ENCODE measurements at places on chromosomes 4 and X.

GRCh38 chr4:59712470-59712869 lies 1487.7 kb upstream of the ADGRL3 start:
- DNase-seq: no peak

DNA sequence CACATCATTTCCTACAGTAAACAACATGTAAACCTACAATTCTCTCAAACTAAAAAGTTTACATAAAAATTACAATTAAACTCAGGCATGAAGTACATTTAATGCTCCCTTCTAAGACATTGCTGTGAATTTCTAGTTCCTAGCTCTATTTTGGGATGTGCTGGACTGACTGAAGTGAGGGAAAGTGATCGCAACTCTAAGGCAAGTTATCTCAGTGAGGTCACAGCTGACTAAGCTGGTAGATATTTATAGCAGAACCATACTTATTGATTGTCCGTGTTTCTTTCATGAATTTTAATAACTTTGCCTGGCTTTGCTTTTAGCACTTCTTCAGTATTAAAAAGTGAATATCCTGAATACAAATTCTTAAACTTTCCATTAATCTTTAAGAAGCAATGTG lies 570.4 kb upstream of the GALNTL6 start:
- no peak for DNase-seq

GRCh38 chrX:38473701-38474100 lies 87.6 kb upstream of the TSPAN7 start:
- DNase-seq: no peak

- DNase-seq: no peak
Measured at GRCh38 chr4:38924353-38924752, 56.7 kb downstream of the FAM114A1 start.

- peak; percentile 7 for DNase-seq
Measured at GRCh38 chr4:41541687-41542094, 3.7 kb downstream of the LIMCH1 start.

DNA sequence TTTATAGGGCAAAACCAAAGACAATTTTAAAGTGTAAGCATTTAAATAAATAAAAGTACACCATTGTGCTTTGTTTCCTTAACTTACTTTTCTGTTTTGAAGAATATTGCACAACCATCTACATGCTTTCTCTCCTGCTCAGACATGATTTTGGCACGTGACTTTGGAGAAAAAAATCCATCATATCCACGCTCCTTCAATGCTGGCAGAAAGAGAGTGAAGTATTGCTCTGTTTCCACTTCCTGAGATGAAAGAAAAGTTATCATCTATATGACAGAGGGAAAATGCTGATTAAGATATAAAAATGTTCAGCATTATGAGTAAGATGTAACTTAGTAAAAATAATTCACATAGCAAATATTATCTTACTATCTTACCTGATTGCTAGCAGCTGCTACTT lies 77.1 kb downstream of the CNOT6L start:
- DNase-seq: no peak

DNA sequence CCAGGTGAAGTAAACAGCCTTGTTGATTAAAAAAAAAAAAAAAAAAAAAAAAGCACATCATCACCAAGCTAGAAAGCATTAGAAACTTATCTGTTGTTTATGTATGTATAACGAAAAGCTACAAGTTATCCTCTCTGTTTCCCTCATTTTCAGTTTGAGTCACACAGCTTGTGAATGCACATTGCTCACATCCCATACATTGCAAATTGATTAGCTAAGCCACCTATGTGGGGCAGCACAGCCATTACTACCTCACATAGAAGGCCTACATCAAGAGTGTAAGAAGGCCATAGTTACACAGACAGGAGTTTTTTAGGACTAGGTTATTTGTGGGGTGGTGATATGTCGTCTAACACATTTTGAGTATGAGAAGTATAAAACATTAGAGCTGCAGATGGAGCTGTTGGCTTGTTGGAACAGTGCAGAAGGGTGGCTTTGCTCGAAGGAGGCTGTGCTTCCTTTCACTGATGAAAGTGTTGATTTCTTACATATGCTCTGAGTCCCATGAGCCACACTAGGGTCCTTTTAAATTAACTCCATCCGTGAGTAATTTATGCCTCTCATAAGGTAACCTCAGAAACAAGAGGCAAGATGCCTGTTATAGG lies 431.6 kb downstream of the GABRG1 start:
- DNase-seq: no peak

- no peak for DNase-seq
Measured at GRCh38 chr4:186604124-186604807, 48.9 kb upstream of the MTNR1A start.

DNA sequence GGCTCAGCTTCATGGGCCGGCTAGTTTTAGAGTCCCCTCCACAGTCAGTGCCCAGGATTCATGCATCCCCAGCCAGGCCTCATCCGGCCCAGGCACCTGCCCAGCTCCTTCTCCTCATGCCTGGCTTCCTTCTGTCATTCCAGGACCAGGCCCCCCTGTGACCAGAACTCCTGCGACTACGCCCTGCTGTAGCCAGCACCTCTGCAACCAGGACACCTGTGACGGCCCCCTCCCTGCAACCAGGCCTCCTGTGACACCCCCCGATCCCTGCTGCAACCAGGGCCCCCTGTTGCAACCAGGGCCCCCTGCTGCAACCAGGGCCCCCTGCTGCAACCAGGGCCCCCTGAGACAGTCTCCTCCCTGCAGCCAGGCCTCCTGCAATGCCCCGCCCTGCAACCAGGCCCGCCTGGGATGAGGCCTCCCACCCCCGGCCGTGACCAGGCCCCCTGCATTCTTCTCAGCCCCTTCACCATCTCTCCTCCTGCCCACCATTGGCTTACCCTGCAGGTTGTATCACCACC lies 46.8 kb downstream of the HTRA3 start:
- no peak for DNase-seq

DNA sequence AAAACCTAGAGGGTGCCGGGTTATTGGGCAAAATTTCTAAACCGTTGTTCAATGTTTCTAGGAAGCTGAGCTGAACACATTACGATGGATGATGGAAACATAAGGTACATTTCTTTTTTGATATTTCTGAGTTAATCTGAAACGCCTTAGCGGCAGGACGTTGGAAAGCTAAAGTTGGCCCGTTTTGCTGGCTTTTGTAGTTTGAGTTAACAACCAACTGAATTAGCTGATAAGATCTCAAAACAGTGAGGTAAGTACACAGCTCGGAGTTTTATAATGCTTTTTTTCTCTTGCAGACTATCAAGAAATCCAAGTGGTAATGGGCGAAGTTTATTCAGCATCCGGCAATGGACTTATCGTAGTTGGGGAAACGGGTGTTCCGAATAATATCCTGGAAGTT lies 73.5 kb downstream of the PRSS12 start:
- no peak for DNase-seq

- DNase-seq: no peak
Measured at GRCh38 chrX:87525771-87526229, 8.2 kb downstream of the KLHL4 start.

DNA sequence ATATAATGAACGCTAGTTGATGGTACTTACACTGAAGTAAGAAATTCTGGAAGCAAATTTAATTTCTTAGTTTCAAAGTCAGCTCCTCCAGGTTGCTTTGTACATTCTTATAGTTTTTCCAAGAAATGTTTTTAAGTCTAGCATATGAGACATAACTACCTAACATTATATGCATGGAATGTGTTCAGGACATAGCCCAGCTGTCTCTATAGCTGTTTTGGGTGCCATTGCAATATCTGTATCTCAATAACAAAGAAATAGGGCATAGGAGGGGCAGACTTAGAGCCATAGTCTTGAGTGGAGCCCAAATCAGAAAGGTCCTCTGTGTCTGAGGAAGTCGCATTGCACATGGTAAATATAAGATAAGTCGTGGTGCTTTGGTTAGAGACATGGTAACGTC lies 143.4 kb downstream of the CBR4 start:
- DNase-seq: no peak

DNA sequence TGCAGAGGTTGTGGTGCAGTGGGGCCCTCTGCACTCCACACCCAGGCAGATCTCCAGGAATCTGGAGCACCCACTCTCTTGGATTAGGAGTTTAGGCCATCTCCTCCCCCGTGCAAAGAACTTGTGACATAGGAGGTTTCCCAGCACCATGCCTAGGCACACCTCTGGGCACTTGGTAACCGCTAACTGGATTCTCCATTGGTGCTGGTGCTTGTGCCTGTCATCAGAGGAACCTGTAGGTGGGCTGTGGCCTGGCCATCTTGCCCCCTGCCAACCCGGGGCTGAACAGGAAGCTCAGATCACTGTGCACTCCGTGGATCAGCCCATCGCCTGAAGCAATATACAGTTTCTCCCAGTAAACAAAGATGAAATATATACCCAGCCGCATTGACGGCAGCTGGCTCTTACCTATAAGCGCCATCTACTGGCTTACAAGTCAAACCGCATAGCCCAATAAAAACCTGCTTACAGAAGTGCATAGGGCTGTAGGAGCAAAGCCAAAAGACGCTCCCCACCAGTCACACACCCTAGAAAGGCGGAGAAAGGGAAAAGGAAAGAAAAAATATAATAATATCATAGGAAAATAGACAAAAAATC lies 19.1 kb upstream of the TEX13B start:
- DNase-seq: peak; percentile 39

- DNase-seq: no peak
Measured at GRCh38 chrX:43469391-43470054, 186.6 kb upstream of the MAOA start.

GRCh38 chr4:170049766-170050165 lies 23.6 kb upstream of the MFAP3L start:
- DNase-seq: no peak

DNA sequence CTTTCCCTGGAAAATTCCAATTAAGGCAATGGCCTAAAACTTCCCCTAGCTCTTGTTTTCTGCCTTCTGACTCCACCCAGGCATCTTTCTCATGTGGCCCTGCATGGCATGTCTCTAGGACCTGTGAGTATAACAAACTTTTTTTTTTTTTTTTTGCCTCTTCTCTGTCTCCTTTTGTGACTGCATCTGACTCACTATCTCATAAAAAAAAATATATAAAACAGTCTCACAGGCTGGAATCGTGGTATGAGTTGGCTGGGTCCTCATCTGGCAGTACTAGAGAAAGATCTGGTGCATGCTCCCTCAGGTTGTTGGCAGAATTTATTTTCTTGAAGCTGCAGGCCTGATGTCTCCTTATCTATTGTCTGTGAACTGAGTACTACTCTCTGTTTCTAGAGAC lies 313.9 kb downstream of the TECRL start:
- no peak for DNase-seq

GRCh38 chr4:121408-122084 lies 2.8 kb upstream of the ZNF718 start:
- peak; percentile 37 for DNase-seq

GRCh38 chrX:139039041-139039440 lies 327.5 kb upstream of the FGF13 start:
- no peak for DNase-seq

- no peak for DNase-seq
Measured at GRCh38 chr4:139847602-139848001, 182.0 kb downstream of the MGST2 start.

DNA sequence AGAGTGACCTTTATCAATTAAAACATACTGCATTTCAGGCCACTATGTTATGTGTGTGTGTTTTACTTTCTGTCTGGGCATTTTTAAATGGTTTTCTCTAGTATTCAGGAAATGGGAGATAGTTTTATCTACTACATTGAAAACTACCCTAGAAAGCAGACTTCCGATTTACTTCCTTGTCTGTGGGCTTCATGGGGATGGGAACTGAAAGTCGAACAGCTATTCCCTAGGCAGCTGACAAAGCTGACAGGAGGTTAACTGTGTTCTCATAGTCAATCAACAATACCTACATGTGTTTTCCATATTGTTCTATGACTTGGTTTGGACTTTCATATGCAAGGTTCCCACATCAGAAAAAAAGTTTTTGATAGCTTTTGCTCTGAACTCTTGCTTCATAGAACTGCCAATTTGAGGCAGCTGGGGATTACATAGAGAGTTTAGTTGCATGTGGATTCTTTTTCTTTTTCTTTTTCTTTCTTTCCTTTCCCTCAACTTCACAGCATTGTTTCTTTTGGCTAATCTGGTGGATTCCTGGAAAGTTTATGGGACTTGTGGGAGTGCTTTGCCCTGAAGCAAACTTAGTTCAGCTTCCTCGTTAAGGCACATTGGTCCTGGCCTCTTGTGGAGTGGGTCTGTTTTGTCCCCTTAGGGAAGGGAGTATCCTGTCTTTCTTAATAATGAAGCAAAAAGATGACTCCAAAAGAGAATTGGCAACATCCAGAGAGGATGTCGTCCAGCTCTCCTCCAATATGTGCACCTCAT lies 327.1 kb upstream of the GIMD1 start:
- DNase-seq: peak; percentile 8

GRCh38 chr4:71487344-71487920 lies 148.6 kb downstream of the SLC4A4 start:
- DNase-seq: no peak

- DNase-seq: no peak
Measured at GRCh38 chr4:150247184-150247583, 168.9 kb downstream of the DCLK2 start.

DNA sequence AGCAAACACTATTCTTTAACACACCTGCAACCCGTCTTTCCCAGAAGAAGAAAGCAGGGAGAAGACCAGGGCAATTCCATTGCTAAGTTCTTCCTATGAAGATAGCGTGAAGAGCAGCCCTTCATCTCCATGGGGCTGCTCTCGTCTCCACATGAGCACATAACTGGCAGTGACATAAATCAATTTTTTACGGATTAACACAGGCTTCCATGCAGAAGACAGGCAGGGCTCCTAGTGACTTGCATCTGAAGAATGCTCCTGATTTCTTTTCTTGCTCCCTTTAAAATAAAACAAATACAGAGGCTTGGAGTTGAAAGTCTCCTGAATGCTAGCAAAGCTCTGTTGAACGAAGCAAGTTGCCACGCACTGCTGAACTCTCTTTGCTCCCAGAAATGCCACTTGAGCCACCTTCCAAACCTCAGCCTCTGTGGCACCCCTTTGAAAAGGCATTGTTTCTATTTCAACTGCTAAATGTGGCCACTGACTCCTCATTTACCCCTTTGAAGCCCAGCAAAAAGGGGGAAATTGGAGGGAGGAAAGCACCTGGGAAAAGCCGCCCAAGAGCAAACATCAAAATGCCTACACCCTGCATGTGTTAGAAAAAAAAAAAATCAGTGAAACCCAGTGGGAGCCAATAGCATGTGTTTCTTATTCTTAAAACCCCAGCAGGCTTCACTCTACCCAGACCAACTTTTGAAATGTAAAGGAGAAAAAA lies 383.7 kb downstream of the IDS start:
- no peak for DNase-seq

DNA sequence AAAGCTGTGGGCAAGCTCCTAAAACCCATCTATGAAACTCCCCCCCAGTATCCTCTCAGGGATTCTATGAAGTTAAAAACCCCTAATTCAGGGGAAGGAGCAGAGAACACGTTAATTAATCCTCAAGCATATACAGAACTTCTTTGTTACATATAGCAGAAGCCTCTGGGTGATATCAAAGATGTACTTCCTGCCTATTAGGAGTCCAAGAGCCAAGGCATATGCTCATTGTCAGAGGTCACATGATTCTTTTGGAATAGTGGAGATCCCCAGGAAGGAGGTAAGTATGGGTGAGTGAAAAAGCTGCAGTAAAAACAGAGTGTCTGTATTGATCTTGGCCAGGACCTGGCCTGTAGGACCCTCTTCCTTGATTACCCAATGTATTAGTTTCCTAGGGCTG lies 2.9 kb upstream of the SPARCL1 start:
- DNase-seq: no peak

GRCh38 chr4:1446502-1447386 lies 40.5 kb upstream of the NKX1-1 start:
- DNase-seq: no peak

All from inflammatory macrophage (primary cell).